ENCODE measurements at places on chromosomes 12 and 14.
A peak's percentile ranks its signal among the peaks of the same experiment; 100 is the strongest.

DNA sequence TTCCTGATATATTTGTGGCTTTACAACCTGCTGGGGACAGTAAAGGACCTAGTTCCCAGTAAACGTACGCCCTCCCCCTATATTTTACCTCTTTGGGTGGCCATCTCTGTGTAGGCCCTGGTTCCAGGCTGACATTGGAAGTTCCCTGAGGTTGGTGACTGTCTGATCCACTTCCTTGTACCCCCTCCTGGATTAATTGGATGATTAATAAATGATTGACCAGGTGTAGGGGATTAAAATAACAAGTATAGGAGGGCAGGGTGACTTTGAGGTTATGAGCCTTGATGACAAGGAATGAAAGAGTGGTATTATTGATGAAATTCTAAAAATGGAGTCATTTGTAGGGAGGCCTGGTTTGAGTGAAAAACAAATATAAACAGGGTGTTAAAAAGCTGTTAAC is 9.6 kb downstream of the SUSD6 start:
- DNase-seq, result no peak

DNA sequence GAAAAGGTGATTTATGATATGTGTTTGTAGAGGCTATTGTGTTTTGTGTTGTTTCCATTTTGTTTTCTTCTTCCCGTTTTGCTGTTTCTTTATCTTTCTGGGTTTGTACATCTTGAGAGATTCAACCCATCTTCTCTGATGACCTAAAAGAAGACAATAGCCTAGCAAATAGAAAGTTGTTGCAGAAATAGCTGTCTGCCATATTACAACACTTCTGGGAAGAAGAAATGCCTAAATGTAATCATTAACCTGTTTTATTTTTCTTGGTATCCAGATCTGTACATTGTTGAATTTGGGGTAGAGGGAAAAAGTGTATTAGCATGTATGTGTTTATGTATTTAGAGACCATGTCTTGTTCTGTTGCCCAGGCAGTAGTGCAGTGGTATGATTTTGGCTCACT is 50.3 kb downstream of the SPATS2 start:
- no peak for DNase-seq

DNA sequence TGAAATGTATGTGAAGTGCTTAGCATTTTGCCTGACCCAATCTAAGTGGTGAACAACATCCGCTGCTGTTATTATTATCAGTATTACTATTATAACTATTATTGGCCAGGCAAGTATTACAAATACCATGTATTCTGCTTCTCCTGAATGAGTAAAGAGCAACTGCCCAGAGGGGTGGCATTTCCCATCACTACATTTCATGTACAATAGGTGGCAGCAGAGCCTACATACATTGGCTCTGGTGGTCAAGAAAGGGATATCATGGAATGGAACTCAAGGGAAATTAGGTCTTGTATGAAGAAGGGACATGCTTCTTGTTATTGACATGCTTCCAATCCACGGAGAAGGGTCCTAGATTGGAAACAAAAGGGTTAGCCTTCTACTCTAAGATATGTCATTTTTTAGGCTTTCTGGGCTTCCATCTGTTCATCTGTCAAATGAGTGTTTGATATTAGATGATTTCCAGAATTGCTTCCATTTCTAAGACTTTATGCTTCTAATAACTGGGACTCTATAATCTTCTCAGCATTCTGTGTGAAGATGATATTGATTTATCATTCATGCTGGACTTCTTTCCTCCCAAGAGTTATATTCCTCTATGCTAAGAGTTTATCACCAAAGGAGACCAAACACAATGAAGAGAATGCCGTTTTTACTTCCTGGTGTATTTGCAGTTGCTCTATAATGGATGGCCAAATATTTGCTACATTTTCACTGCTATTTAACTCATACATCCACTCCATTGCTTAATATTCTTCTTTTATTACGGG is 239.1 kb downstream of the SSPN start:
- DNase-seq, result peak; percentile 44

GRCh38 chr12:80472911-80473500 is 29.0 kb downstream of the PTPRQ start:
- DNase-seq, result peak; percentile 84

DNA sequence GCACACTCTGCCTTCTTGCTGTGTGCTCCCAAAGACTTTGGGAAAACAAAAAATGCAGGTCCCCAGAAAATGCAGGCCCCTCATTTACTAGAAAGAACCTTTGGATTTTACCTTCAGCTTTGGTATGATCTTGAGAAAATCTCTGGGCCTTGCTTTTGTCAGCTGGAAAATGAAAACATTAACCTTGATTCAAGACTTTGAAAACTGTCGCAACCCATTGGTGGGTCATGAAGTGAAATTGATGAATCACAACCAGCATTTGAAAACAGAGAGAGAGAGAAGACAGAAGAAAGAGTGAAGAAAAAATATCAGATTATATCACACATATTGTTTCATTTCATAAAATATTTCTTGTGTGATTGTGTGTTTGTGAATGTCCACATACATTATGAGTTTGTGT is 322.5 kb downstream of the ZFP36L1 start:
- peak; percentile 42 for DNase-seq

- DNase-seq, result no peak
Measured at GRCh38 chr14:88310449-88310848, 12.6 kb downstream of the KCNK10 start.

DNA sequence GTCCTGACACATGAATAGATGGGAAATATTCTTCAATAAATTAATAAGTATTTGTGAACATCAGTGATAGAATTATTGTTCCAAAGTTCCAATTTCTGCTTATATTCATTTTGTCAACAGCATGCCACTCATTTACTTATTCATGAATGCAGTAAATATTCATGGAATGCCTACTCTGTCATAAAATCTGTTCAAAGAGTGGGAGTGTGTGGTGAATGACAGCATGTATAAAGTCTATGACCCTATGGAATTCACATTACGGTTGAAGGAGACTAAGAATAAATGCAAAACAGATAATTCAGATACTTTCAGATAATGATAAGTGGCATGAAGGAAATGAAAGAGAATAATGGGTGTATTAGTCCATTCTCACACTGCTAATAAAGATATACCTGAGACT is 494.7 kb downstream of the NRXN3 start:
- DNase-seq, result no peak

DNA sequence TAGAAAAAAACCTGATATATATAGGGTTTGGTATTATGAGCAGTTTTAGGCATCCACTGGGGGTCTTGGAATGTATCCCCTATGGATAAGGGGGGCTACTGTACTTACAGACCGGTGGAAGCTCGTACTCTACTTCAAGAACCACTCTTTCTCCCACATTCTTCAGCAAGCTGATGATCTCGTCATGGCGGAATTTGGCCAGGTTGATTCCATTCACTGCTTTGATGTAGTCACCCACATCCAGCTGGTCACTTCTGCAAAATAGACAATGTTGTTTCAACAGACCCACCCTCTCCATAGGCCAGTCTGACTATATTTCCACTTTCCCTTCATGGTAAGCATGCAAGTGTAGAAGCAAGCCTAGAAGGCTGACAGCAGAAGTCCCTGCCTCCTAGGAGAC is 139.9 kb downstream of the GRIP1 start:
- DNase-seq, result no peak

DNA sequence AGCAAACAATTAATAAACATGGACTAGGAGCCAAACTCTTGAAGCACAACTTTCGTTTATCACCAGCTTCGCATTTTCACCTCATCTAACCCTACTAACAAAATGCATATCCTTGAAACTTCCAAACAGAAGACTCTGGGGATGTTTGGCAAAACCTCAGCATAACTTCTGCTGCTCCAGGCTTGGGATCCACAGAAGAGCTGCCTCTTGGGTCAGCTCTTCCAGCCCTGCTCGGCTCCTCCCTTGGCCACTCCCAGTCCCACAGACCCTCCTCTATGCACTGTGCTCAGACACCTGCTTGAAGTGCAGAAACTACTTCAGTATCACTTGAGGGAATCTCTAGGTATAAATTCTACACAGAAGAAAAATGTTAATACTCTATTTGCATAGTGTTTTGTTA is 110.0 kb upstream of the AMIGO2 start:
- DNase-seq, result no peak

- DNase-seq, result peak; percentile 72
Measured at GRCh38 chr12:78863482-78864402, 832 bp upstream of the SYT1 start.

GRCh38 chr12:64039281-64039871 is 182.7 kb downstream of the KICS2 start:
- peak; percentile 24 for DNase-seq

DNA sequence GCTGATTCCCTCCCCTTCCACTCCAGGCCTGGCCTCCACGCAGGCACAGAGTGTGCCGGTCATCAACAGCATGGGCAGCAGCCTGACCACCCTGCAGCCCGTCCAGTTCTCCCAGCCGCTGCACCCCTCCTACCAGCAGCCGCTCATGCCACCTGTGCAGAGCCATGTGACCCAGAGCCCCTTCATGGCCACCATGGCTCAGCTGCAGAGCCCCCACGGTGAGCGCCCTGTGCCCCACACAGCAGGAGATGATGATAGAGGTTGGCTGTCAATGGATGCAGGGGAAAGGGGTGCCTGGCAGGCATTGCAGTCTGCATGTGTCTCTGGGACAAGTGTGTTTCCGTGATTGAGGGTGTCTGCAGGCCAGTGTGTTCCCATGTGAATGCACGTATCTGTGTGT is 18.8 kb downstream of the C12orf43 start:
- DNase-seq, result no peak

- no peak for DNase-seq
Measured at GRCh38 chr14:36950812-36951211, 221.6 kb downstream of the SLC25A21 start.

DNA sequence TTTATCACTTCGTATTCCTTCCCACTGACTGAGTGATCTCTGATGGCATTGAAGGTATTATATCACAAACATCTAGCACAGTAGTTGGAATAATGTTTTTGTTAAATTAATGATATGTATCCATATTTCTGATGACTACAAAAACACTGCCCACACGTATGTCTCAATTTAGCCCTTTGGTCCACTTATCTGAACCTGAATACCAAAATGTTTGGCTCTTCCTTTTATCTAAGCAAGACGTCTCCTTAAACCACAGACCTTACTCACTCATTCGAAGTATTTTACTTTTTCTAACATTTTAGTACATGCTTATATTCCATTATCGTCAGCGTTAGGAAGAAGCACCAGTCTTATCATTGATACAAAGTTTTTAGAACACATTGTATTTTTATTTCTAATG is 126.4 kb downstream of the PIK3C2G start:
- DNase-seq, result no peak

GRCh38 chr12:125399489-125399888 is 334.3 kb downstream of the AACS start:
- no peak for DNase-seq

DNA sequence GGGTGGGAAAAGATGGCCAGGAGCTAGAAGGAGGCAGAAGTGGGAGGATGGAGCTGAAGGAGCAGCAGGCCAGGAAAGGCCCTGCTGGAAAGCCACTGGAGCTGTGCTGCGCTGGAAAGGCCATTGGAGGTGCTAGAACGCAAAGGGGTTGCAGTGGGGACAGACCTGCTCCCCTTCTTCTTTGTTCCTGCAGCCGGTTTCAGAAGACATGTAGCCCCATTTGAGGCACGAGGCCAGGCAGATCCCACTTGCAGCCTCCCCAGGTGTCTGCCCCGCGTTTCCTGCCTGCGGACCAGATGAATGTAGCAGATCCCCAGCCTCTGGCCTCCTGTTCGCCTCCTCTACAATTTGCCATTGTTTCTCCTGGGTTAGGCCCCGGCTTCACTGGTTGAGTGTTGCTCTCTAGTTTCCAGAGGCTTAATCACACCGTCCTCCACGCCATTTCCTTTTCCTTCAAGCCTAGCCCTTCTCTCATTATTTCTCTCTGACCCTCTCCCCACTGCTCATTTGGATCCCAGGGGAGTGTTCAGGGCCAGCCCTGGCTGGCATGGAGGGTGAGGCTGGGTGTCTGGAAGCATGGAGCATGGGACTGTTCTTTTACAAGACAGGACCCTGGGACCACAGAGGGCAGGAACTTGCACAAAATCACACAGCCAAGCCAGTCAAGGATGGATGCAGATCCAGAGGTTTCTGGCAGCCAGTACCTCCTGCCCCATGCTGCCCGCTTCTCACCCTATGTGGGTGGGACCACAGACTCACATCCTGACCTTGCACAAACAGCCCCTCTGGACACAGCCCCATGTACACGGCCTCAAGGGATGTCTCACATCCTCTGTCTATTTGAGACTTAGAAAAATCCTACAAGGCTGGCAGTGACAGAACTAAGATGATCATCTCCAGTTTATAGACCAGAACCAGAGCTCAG is 2.3 kb upstream of the GPR162 start:
- no peak for DNase-seq

DNA sequence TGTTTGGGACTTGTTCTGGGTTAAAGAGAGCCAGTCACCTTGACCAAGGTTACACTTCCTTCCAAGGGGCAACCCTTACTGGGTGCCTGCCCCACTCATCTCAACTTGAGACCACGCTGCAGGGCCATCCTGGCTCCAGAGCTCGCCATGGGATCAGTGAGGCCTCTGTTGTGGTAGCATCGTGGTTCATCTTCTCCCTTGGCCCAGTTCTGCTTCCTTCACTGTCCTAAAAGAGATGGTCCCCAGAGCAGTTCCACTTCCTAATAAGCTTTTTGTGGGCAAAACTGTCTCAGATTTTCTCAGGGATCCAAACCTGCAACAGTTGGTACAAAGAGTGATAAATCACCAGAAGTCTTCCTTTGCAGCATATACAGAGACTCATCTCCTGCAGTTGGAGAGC is 165.9 kb upstream of the TMEM260 start:
- no peak for DNase-seq

- DNase-seq, result no peak
Measured at GRCh38 chr12:128025589-128026245, 241.3 kb upstream of the TMEM132C start.

- DNase-seq, result no peak
Measured at GRCh38 chr12:47417121-47417520, 288.7 kb downstream of the RPAP3 start.

- DNase-seq, result peak; percentile 97
Measured at GRCh38 chr12:108563136-108563803, 874 bp downstream of the ISCU start.

DNA sequence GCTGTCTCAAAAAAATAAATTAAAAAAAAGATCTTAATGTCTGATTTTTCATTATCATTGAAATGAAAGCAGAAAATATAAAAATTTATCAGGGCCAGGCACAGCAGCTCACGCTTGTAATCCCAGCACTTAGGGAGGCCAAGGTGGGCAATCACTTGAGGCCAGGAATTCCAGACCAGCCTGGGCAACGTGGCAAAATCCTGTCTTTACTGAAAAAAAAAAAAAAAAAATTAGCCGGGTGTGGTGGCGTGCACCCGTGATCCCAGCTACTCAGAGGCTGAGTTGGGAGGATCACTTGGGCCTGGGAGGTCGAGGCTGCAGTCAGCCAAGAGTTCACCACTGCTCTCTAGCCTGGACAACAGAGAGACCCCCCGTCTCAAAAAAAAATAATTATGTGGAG is 37.6 kb upstream of the CLIP1 start:
- DNase-seq, result no peak

DNA sequence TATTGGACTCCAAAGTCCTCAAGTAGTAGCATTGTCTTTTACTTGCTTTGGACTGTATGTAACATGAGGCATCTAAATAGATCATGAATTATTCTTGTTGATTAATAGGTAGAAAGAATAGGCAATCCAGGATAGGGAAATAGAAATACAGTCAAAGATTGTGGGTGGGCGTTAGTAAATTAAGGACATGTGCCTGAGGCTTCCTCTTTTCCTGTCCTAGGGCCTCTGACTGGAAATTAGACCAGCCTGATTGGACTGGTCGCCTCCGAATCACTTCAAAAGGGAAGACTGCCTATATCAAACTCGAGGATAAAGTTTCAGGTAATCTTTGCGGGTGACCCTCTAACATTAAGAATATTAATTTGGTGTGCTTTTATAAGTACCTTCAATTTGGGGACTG is 7.6 kb downstream of the NECAP1 start:
- no peak for DNase-seq

GRCh38 chr14:32013083-32013482 is 64.0 kb upstream of the ARHGAP5 start:
- no peak for DNase-seq
